Stimulated activated CD8-positive, alpha-beta memory T cell treated with anti-CD3 and anti-CD28 coated beads, Interleukin-15, amount 100 ng/mL, for 1 hour (primary cell): ENCODE measurements at places on chromosomes 7 and 10.

DNA sequence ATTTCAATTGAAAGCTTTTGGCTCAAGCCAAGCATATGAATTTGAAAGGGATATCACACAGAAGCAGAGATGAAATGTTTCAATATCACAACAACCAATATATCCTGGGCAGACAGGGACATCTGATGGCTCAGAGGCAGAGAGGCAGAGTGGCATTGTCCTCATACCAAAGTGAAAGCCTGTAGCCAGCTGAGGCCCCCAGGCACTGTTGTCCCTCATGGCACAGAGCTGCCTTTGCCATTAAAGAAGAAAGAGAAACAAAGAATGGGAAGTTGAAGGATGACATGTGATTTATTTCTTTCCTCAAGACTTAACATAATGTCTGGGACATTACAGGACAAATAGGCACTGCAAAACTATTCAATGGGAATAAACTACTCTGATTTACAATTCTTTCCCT, 504.3 kb upstream of the PCDH15 start:
- no peak for DNase-seq

DNA sequence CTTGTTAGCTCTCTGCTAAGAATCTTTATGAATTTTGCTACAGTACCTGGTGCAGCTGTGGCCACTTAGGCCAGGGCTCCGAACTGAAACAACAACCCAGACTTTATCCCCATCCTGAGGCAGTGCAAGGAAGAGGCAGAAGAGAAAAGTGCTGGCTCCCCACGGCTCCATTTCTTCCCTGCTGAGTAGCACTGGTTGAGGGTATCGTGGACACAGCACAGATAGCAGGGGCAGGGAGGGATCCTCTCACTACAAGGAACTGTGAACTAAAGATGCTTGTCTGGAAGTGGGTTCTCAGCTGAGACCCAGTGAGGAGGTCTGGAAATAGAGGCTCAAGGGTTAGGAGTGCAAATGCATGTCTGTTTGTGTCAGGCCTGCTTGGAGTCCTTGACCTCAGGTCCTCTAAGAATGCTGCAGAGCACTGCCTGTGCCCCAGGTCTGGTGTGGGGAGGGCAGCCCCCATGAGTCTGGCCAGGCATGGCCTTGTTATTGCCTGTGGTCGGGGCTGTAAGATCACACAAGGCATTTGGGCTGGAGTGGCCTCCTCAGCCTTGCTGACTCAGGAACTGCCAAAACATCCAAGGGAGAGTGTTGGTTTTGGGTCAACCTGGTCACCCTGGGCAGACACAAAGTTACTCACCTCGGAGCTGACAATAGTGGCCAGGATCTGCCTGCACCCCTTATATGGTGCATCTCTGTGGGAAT, 58.1 kb downstream of the DMBT1 start:
- DNase-seq, result no peak

DNA sequence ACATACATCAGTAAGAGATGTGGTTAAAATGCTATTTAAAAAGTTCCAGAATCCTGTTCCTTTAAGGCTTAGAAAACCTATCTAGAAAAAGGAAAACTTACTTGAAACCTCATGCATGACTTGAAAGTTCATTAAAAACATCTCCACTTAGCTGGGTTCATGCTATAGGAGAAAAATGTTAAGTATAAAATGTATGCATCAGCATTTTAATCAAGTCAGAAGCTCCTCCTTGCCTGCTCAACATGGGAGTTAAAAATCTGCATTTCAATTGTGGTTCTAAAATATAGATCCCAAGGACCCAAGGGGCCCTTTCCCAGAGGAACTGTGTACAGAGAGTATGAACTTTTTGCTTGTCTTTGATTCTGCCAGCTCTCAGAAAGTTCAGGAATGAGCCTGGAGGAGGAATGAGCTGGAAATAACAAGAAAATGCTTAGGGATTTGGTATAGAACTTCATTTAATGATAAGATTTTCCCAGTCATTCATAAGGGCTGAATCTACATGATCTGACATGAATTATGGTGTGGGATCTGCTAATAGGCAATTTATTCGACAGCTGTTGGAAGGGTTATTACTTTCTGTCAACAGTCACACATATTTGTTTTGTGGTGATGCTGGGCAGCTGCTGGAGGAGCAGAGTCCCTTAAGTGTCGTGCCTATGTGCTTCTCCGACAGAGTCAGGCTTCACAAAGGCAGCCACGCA, 85.6 kb upstream of the MTPN start:
- DNase-seq, result no peak

DNA sequence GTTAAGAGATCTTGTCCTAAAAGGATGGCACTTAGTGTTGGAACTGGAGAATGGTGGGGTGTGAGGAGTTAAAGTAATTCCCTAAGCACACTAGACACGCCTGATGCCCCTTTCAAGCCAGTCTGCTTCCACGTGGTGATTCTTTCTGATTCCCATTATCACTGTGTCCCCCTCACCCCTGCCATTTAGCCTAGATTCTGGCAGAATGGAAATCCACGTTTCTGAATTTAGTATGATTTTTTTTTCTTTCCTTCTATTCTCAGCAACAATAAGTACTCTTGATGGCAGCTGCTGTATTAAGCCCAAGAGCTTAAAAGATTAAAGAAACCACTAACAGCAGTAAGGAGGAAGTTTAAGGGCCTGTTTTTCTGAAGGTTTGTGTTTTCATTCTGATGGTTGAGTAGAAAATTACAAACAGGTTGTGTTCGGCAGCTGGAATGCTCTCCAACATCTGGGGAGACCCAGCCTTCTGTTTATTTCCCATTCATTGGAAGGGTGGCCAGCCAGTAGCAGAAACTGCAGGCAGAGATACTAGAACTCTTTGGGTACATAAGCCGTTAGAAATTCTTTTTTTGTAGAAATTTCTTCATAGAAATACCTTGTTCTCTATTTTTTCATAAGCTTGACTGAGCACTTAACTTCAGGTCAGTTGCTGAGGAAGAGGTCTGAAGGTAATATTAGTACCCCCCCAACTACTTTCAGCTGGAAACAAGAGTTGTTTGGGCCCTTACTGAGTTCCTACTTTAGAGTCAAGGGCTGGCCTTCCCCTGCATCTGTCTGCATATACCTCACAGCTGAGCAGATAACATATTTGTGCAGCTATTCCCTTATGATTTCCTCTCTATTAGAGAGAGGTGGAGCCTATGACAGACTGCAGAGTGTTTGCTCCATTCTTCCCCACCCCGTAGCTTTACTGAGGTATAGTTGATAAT, 355.1 kb downstream of the AUTS2 start:
- DNase-seq, result no peak

- no peak for DNase-seq
Measured at GRCh38 chr7:93717217-93717900, 142.8 kb upstream of the CALCR start.

- DNase-seq, result no peak
Measured at GRCh38 chr7:159158888-159159405, 14.3 kb upstream of the VIPR2 start.

- no peak for DNase-seq
Measured at GRCh38 chr7:45021604-45022296, 21.7 kb downstream of the CCM2 start.

GRCh38 chr10:26269754-26270153, 53.2 kb downstream of the GAD2 start:
- no peak for DNase-seq
